Kidney epithelial cell (primary cell): ENCODE measurements at places on chromosomes 11 and 22.

- DNase-seq: no peak
These were observed 347.8 kb upstream of the PLET1 start for GRCh38 chr11:112608509-112608908.

GRCh38 chr22:45359627-45360026 is 49.9 kb downstream of the FAM118A start:
- no peak for DNase-seq

DNA sequence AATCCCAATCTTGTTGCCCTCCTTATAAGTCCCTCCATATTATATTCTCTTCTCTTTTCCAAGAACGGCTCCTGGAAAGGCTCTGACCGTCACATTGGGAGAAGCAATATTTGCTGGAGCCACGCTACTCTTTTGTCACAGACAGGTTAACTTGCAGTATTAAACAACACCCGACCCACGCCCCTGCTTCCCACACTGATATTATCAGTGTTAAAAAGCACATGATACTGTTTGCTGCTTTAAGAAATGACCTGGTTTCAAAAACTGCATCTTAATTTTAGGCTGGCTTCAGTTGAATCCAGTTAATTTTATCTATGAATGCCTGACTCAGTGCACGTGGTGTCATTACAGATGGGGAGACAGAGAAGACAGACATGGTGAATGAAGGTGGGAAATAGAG is 3.1 kb downstream of the FLI1 start:
- DNase-seq: no peak

DNA sequence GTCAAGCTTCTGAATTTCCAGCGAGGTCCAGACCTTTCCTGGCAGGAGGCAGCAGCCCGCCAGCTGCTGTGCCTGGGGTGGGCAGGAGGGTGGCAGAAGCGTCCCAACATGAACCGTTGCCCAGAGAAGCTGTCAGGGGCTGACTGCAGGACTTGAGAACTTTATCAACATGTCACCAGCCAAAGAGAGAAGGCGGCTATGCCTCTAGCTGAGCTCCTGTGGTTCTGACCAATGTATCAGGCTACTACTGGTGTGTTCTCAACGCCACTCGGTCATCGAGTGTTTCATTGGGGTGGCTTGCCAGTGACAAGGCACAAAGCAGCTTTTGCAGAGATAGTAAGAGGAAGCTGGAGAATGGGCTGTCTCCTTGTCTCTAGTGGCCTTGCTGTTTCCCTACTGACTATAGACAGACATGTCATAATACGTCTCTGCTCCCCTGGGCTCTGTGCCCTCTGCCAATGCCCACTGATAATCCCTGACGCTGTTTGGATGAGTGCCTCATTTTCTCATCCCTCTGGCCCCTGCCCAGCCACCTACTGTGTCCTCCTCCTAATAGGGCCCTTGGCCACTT is 17.6 kb upstream of the ASCC2 start:
- DNase-seq: no peak

- DNase-seq: no peak
These were observed 37.1 kb upstream of the SORL1-AS1 start for GRCh38 chr11:121489823-121490222.

DNA sequence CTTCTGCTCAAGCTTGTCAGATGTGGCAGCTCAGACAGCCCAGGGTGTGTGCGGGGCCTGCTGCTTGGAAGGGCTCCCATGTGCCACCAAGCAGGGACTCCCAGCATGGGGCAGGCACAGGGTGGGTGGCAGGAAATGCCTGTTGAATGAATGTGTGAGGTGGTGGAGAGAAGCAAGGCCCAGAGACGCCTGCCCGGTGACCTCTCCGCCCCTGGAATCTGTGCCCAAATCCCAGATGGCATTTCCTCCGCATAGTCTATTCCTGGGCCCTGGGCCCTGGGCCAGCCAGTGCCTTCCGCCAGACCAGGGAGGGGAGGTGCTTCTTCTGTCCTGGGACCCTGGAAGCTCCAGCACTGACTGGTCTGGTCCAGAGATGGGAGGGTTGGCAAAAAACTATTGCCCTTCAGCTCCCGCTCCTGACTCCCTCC is 3.7 kb downstream of the CST6 start:
- DNase-seq: no peak

- DNase-seq: no peak
These were observed 870.1 kb downstream of the JRKL start for GRCh38 chr11:97259884-97260283.

DNA sequence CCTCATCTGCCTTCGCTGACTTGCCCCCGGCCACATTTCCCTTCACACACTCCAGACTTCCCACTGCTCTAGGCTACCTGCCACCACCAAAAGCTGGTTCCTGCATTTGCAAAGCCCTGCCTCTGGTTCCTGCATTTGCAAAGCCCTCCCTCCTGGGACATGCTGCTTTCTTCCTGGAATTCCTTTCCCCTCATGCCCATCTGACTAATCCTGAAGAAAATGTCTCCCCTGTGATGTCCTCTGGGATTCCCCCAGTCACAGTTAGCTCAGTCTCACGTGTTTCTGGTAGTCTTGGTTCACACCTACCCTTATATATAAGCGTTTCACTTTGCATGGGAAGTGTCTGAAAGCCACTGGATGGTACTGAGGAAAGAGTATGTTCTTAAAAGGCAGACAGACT is 206.9 kb downstream of the DBX1 start:
- peak; percentile 76 for DNase-seq

- DNase-seq: no peak
These were observed 38.6 kb downstream of the IGF2 start for GRCh38 chr11:2100361-2101170.

- DNase-seq: no peak
These were observed 24.7 kb downstream of the DSCAML1 start for GRCh38 chr11:117772360-117772759.

DNA sequence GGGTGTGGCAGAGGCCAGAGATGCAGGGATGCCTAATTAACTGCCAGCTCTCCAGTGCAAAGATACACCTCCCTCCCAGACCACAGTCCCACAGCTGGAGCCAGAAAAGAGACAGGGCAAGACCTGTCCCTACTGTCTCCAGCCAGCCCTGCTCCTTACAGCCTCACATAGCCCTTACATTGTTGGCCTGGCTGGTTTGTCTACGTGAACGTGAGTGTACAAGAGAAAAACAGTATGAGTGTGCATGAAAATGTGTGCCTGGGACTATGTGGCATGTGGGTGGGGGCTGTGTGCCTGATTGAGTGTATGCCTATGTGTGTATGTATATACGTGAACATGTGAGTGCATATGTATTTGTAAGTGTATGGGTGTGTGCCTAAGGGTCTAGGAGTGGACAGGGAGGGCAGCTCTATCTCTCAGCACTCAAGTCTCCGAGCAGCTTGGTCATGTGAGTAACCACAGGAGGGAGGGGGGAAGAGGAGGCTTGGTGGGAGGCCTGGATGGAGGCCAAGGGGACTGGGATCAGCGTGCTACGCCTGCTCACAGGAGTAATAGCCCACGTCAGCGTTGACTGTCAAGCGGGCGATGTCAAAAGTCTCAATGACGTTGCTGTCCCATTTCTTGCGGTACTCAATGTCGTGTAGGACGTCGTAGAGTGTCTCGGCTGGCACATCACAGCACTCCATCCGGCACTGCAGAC is 6.6 kb upstream of the ARAP1 start:
- no peak for DNase-seq

GRCh38 chr11:20618083-20618482 is 18.7 kb downstream of the SLC6A5 start:
- no peak for DNase-seq
